ENCODE measurements at places on chromosomes 11 and 22.

GRCh38 chr11:76371170-76371569 is 9.8 kb downstream of the THAP12 start:
- DNase-seq = no peak

DNA sequence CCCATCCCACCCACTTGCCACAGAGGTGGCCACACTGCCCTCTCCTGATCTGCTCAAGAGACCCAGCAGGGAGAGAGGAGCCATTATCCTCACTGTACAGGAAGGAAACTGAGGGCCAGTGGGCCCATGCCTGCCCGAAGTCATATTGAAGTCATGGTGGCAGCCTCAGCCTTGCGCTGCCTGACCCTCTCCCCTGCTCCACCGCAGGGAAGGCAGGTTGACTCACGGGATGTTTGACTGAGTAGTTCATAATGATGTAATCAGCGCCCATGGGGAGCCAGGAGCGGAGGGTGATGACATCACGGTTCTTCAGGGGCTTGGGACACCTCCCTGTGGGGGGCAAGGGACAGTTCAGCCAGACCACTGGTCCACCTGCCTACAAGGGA is 6.1 kb upstream of the ARAP1 start:
- no peak for DNase-seq

DNA sequence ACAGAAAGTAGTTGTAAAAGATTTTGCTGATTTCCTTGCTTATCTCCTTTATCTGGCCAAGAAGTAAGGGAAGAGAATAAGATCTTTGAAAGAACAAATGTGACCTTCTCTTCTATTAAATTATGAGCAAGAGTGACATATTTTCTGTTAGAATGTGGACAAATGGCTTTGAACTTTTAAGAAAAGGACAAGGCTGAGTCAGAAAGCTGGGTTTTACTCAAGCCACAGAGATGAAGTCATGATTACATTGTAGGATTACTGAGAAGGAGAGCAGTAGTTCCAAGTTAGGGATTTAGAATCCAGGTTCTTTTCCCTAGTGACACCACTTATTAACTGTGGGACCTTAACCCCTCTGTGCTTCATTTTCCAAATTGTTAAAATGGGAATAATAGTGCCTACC is 13.5 kb downstream of the CCDC90B start:
- no peak for DNase-seq

- DNase-seq = no peak
Measured at GRCh38 chr11:121515335-121515671, 62.5 kb upstream of the SORL1-AS1 start.

- DNase-seq = no peak
Measured at GRCh38 chr11:63179432-63180041, 35.5 kb upstream of the SLC22A24 start.

DNA sequence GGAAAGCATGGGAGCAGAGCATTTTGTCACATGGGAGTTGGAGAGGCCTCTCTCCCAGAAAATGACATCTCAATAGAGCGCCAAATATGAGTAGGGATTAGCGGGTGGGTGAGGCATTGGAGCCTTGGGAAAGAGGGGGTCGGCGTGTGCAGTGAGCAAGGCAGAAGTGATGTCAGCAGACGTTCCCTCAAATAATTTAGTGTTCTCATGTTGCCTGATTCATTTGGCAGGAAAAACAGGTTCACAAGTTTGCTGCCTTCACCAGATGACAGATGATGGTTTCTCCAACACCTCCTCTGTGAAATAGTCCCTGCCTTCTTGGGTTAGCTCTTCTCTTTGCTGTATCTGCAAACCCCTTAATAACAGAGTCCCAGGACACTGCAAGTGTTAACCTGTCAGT is 118.5 kb upstream of the ARHGAP20 start:
- DNase-seq = no peak

- DNase-seq = no peak
Measured at GRCh38 chr11:37124384-37124783, 526.3 kb upstream of the RAG2 start.

GRCh38 chr11:92765082-92765840 is 204.2 kb upstream of the MTNR1B start:
- DNase-seq = no peak

- no peak for DNase-seq
Measured at GRCh38 chr11:67542971-67543370, 19.7 kb upstream of the CABP2 start.

DNA sequence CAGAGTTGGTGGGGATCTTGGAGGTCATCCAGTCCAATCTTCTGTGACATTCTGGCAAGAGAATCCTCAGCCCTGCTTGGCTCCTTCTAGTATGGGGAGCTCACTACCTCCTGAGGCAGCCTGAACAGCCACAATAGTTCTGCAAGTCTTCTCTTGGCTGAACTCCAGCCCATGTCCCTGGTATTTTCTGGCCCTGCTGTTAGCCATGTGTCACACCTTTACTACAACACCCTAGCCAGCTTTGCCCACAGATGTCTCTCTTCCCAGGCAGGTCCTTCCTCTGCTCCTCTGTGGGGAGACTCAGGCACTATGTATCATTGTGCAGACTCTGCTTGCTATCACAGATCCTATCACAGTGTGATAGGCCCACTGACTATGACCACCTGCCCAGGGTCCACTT is 297.7 kb downstream of the CTTN start:
- no peak for DNase-seq

DNA sequence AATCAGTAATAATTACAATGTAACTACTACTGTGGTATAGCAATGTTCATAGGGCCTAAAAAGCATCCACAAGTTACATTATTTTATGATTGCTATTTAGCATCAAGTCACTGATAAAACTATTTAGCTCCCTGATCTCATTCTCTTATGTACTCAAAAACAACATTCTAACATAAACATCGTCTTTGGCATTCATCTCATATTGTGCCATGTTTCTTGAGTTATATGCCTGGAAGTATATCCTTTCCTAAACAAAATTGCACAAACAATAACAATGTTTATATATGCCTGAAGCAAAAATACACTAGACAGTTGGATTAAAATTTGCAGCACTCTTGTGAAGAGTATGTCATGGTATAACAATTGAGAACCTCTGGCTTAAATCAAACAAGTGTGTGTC is 34.1 kb downstream of the HORMAD2 start:
- no peak for DNase-seq

- DNase-seq = no peak
Measured at GRCh38 chr11:72696866-72697700, 22.9 kb upstream of the PDE2A start.

DNA sequence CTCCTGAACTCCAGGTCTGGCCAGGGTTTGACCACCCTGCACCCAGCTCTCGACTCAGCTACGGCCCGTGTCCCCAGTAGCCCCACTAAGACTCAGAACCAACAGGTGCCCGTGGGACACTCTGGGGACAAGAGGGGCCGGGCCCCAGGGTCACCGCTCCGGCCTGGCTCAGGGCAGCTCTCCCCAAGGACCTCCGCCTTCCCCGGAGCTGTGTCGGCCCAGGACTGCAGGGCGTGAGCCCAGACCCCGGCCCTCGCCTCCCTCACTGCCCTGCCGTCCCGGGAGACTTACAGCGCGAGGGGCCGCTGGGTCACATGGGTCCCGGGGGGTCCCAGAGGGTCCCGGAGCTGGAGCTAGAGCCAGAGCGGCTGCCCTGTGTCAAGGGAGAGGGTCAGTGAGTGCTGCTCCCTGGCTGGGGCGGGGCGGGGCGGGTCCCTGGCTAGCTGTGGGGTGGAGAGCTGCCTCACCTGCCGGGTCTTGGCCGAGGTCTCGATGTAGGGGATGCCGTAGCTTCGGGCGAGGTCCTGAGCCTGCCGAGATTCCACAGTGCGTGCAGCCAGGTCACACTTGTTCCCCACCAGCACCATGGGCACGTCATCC is 2.3 kb downstream of the HRAS start:
- DNase-seq = no peak

- peak; percentile 58 for DNase-seq
Measured at GRCh38 chr22:42581762-42582716, 28.3 kb downstream of the SERHL2 start.

GRCh38 chr11:134068829-134069425 is at the start of gene JAM3:
Gene JAM3 (plus strand): TSS chr11:134069072. CDS start chr11:134069084, 12 bp downstream.
- peak; percentile 98 for DNase-seq

DNA sequence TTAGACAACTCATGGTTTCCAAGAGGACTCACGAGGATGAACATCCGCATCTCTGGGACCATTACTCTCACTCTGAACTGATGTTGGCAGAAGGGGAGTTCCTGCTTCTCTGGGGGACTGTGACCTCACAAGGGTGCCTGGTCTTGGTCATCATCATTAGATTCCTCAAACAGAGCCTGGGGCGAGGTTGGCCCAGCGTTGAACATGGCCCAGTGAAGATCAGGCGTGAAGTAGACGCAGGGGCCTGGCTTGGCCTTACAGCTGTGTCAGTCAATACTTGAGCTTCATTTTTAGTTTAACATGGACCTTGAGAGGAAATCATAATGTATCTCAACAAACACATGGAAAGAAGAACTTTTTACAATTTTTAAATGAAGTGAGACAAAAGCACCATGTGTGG is 617.1 kb downstream of the BRD1 start:
- no peak for DNase-seq

- DNase-seq = no peak
Measured at GRCh38 chr11:110929129-110929528, 216.9 kb upstream of the ARHGAP20 start.

- DNase-seq = no peak
Measured at GRCh38 chr22:50233223-50233622, 11.6 kb downstream of the TUBGCP6 start.

GRCh38 chr11:112637076-112637475 is 324.1 kb upstream of the NCAM1 start:
- no peak for DNase-seq

- no peak for DNase-seq
Measured at GRCh38 chr22:35835267-35835997, 117.8 kb downstream of the APOL5 start.

DNA sequence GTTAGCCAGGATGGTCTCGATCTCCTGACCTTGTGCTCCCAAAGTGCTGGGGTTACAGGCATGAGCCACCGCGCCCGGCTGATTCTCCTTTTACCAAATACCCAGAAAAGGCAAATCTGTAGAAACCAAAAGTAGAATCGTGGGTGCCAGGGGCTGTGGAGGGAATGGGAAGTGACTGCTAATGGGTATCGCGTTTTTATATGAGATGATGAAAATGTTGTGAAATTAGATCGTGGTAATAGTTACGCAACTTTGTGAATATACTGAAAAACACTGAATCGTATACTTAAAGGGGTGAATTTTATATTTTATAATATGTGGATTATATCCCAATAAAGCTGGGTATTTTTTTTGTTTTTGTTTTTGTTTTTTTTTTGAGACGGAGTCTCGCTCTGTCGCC is 48.2 kb upstream of the CREB3L1 start:
- DNase-seq = no peak

DNA sequence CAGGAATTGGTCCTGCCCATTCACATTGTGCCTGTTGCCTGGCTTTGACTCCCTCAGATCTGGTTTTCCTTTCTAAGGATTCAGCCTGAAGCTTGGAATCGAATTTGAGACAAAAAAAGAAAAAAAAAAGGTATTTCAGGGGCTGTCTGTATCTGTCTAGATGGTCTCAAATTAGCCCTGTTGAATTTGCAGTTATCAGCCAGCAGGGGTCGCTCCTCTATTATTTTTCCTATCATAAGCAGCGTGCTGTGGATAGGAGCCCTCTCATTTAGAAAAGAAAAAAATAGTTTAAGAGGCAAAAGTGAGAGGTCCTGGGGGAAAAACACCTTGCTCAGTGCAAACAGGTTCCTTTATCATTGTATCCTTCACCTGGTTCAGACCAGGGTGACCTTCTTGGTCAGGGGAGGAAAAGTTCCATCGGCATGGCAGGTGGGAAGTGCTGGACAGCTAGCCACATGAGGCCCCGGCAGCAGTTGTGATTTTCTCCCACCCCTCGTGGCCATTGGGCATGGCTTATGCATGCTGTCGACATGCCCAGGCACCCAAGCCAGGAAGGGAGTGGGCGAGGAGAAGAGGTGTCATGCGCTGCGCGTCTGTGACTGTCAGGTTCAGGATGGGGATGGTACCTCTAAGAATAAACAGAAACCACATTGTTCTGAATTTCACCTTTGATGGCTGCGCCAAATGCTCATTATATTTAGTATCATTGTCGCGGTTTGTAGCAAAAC is 13.1 kb downstream of the OR5AK2 start:
- no peak for DNase-seq

GRCh38 chr11:43833657-43834073 is 47.0 kb upstream of the ALKBH3 start:
- no peak for DNase-seq

- no peak for DNase-seq
Measured at GRCh38 chr11:56783448-56784041, 35.0 kb upstream of the OR9G4 start.

DNA sequence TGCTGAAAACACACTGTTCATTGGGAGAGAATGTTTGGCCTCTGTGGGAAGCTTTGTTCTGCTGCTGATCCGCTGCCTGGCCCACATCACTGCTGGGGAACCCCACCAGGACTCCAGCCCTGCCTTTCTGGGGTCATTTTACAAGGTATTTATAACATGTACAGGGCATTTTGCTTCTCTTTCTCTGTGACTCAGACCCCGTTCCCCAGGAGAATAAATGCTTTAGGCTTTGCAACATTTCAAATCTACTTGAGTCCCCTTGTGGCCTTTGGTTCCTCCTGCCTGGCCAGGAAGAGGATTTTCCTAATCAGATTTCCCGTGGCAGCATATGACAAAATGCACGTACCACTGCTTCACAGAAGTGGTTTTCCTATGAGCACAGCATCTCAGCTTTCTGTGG is 43.0 kb downstream of the BTG4 start:
- DNase-seq = no peak

DNA sequence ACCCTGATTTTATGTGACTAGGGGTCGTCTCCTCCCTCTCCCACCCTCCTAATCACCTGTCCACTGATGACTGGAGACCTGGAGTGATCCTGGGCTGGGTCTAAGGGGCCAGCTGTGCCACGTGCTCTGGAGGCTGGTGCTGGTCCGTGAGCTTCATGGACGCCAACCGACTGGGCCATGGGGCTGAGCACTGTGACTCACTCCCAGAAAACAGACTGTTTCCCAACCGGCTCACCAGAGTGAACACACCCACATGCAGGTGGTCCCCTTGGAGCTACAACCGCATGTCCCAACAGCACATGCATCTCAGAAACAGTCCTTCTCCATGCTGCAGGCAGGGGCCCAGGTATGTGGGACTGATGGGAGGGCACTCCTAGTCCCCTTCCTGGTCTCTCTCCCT is 14.0 kb upstream of the LMO1 start:
- no peak for DNase-seq

DNA sequence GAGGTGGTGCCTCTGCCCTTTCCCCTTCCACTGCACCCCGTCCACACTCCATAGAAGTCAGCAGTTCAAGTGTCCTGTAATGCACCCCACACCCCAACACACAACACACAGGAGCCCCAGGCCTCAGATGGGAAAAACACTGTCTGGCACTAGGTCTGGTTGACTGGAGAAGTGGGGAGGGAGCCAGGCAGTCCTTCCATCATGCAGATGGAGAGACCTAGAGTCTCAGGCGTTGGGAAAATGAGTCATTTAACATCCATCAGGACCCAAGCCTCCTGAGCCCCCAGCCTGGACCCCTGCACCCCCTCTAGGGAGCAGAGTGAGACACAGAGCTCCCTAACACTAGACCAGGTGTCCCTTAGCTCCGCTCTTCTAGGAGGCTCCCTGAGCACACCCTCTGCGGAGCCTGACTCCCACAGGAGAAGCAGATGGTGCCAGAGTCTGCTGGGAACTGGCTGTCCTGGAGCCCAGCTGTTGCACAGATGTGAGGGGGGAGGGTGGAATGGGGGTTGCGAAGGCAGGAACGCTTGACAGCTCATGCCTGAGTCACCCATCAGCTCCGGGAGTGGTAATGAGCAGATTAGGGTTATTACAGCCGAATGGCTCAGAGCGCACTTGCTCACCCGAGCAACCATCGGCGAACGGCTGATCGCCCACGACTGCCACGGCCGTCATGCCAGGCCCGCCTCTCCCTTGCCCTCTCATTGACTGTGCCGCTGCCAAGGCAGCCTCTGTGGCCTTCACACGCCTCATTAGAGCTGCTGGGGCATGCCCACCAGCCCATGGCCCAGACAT is 22.1 kb upstream of the SYT7 start:
- no peak for DNase-seq
